ENCODE measurements at places on chromosomes 13 and 19.

- peak; percentile 95 for DNase-seq
Measured at GRCh38 chr19:17797424-17798201, 2.7 kb downstream of the B3GNT3 start.

- no peak for DNase-seq
Measured at GRCh38 chr19:53915000-53915399, 5.9 kb downstream of the CACNG7 start.

DNA sequence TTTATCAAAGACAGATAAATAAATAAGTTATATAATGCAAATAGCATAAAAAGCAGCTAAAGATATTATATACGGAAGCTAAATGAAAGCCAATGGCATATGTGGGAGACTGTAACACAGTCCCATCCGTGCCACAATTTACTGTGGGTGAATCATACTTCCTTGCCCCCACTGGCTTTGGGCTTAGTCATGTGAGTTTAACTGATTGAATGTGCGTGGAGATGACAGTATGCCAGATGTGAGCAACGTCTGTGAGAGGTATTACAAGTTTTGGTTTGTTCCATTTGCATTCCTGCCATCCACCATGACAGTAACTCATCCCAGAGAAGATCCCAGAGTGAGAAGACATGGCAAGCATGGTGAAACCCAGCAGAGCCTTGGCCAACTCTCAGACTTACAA lies 340.0 kb downstream of the SUCLA2 start:
- peak; percentile 27 for DNase-seq

DNA sequence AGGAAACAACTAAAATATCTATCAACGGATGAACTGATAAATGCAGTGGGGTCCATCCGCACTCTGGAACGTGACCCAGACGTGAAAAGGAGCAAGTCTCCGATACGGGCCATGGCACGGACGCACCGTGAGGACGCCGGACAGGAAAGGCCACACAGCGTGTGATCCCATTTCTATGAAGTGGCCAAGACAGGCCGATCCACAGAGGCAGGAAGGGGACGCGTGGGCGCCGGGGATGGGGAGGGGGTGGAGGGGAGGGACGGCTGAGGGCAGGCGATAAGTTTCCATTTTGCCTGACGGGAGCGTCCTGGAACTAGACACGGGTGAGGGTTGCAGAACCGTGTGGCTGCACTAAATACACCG lies 13.8 kb downstream of the SHC2 start:
- no peak for DNase-seq

DNA sequence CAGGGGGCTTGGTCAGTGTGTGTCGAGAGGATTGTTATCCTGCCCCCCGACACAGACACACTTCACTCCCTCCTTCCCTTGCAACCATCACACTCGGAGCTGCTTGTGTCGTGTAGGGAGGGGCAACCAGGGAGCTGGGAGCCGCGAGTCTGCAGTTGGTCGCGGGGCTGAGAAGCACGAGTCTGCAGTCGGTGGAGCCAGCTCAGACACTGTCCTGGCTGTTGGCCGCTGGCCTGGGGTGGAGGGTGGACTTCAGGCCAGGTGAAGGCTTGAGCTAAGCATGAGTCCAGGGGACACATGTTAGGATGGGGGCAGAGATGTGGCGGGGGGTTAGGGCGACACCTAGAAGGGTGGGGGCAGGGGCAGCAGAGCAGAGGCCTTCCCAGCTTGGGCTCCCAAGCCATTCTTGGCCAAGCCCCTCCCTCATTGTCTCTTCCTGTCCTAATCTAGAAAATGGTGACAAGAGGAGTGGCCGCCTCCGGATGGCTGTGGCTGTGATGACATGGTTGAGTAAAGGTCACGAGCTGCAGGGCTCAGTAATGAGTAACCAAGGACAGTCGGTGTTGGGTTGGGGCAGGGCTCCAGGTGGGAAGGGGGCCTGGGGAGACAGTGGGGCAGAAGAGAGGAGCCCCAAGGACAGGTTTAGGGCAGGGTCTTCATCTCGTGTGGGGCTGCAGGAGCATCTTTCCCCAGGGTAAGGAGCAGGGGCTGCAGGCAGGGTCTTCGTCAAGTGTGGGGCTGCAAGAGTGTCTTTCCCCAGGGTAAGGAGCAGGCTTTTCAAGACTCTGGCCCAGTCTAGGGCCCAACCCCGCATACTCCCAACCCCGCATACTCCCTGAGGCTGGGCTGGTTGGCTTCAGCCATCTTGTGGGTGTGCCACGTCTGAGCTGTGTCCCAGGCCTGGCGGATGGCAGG lies 8.6 kb downstream of the PPP5C start:
- no peak for DNase-seq

GRCh38 chr13:103895835-103896531 lies 829.8 kb upstream of the SLC10A2 start:
- no peak for DNase-seq

GRCh38 chr19:57088133-57088532 lies 31.7 kb upstream of the USP29 start:
- DNase-seq, result no peak

- DNase-seq, result no peak
Measured at GRCh38 chr19:326871-327270, 17.7 kb downstream of the MIER2 start.

DNA sequence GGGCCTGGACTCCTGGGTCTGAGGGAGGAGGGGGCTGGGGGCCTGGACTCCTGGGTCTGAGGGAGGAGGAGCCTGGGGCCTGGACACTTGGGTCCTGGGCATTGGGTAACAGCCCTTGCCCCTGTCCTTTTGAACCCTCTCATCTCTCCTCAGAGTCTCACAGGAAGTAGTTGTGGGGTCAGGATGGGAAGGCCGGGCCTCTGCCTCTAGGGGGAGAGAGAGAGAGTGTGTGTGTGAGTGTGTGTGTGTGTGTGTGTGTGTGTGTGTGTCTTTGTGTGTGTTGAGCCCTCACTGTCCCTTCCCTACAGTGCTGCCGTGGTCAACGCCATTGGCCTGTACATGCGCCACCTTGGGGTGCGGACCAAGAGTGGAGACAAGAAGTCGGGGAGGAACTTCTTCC lies 10.9 kb downstream of the ARHGEF1 start:
- no peak for DNase-seq

DNA sequence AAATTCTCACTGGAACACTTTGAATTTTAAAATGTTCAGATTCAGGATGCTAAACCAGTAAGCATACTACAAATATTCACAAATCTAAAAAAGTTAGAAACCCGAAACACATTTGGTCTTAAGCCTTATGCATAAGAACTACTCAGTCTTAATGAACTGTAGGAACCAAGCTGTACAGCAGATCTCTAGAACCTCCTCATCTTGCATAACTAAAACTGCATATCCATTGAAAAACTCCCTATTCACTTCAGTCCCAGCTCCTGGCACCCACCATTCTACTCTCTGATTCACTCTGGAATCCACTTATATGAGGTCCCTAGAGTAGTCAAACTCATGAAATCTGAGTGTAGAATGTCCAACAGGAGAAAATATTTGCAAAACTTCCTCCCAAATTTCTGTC lies 65.6 kb upstream of the CEACAM8 start:
- no peak for DNase-seq

DNA sequence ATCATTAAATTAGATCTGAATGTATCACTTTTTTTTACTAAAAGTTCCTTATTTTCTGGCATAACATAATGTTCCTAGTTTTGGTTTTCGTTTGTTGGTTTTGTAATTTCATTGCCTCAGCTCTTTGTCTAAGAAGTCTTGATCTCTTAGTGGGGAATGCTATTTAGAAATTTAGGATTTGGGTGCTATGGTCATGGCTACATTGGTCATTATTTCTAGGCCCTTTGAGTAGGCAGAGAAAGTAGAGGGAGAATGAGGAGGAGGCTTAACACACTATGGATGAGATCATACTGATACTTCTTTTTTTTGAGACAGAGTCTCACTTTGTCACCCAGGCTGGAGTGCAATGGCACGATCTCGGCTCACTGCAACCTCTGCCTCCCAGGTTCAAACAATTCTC lies 41.8 kb downstream of the PIBF1 start:
- no peak for DNase-seq

- DNase-seq, result no peak
Measured at GRCh38 chr13:24443366-24443765, 69.2 kb downstream of the PARP4 start.

DNA sequence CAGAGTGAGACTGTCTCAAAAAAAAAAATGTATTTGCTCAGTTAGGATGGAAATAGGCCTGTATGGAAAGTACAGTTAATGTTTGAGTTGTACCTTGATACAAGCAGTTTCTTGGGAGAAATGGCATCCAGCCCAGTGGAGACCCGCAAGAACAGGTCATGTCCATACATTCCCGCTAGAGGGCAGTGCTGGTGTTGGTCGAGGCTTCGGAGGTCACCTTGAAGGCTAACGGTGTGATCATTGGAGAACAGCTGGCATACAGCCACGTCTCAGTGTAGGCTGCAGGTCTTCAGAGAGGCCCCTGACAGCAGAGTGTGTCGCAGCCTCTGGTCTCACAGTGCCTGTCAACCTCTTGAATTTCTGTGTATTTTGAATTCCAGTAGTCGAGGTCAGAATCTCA lies 7.5 kb downstream of the ZNF610 start:
- no peak for DNase-seq

GRCh38 chr13:21934284-21934683 lies 263.4 kb downstream of the FGF9 start:
- DNase-seq, result no peak

GRCh38 chr13:109785892-109786450 lies 412 bp downstream of the IRS2 start:
- DNase-seq, result no peak

- no peak for DNase-seq
Measured at GRCh38 chr13:112114391-112114790, 47.4 kb downstream of the SOX1 start.

GRCh38 chr19:15418231-15418578 lies 583 bp downstream of the AKAP8L start:
- peak; percentile 43 for DNase-seq

- DNase-seq, result peak; percentile 88
Measured at GRCh38 chr19:35090506-35091214, 25.0 kb upstream of the FXYD3 start.

GRCh38 chr19:21835810-21836444 lies at the start of gene ZNF43:
Gene ZNF43 (minus strand): TSS chr19:21836182. CDS start chr19:21836038, 144 bp downstream.
- peak; percentile 83 for DNase-seq

DNA sequence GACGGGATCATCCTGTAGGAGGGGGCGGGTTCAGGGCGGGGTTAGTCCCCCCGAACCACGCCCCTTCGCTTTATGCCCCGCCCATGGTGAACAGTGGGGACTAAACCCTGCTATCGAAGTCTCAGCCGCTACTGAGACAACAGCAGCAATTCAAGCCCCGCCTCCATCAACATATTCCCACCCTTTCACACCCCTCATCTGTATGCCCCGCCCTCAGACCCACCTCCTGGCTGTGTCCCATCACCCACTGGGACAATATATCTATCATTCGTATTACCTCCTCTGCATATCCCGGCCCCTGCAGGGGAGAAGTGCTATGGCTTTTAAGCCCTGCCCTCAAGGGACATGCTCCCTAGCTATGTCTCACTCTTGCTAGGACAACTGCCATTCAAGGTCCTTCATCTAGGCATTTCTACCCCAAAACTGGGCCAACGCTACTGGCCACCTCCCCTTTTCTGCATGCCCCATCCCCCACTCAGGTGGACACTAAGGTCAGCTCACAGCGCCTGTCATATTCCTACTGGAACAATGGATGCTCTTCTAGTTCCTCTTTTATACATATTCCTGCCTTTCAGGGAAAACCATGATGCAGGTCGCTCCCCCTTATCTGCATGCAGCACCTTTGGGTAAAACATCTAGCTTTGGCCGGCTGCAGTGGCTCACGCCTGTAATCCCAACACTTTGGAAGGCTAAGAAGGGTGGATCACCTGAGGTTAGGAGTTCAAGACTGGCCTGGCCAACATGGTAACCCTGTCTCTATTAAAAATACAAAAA lies 11.9 kb downstream of the LRFN1 start:
- no peak for DNase-seq

DNA sequence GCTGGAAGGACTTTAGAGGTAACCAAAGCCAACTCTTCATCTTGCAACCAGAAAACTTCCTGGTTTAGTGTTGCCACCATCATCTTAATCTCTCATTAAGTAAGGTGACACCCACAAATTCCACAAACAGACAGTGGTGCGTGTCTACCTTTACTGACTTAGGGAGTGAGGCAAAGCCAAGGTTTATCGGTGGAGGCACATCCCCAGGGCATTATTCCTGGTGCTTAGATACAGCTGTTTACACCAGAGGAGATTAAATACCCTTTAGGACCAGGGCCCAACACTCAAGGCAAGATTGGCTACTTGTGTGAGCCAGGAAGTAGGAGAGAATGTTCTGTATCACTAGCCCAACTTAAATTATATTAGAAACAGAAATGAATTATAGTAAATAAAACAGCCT lies 9.5 kb downstream of the STOML3 start:
- no peak for DNase-seq

- no peak for DNase-seq
Measured at GRCh38 chr13:99296398-99296797, 10.8 kb downstream of the GPR183 start.

- no peak for DNase-seq
Measured at GRCh38 chr19:13240312-13241022, 90.3 kb downstream of the IER2 start.

DNA sequence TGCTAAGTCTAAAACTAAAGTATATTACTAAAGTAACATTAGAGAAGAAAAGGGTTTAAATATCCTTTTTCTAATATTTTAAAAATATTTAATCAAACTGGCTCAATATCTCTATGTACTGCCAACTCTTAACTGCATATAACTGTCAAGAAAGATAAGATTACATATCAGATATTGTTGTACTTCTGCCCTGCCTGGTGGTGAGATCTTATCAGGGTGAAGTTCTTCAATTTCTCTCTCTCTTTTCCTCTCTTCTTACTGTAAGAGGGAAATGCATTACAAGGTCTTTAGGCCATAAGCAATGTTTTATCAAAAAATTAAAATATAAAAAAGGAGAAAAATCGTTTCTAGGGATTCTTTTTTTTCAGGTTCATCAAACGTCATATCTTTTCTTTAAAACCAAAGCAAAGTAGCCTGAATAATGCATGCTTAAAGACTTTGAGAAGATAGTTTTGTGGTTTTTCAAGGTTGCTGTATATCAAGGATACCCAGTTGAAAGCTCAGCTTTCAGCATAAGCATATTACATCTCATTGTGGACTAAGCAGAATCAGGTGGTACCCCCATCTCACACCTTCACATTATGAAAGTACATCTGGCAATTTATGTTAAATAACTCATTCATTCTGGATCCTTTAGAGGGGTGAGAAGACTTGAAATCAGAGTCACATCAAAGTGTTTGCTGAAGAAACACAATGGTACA lies 1625.7 kb upstream of the SLC10A2 start:
- no peak for DNase-seq

DNA sequence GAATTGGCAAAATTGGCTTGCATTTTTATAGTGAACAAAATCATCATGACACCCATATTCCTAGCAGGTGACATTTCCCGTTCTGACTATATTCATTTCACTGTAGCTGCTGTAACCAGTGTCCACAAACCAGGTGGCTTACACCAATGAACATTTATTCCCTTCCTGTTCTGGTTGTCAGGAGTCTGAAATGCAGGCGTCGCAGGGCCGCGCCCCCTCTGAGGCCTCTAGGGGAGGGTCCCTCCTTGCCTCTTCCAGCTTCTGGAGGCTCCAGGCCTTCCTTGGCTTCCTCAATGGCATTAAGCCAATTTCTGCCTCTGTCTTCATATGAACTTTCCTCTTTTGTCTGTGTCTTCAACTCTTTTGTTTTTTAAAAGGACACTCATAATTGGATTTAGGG lies 6.5 kb upstream of the RLN3 start:
- DNase-seq, result no peak
